ENCODE measurements at places on chromosomes 2 and 18. TPM values are rescaled to one million over a fixed set of nuclear protein-coding genes. Genes with fewer than 3 reads are reported as not detected.

The ONECUT2 gene
- under 0.01 TPM for total RNA-seq

The FIGLA gene
- not detected for total RNA-seq

The ATP6V1B1 gene
- not detected for total RNA-seq

The ZNF892 gene
- total RNA-seq = 6.5 TPM

The VPS54 gene
- total RNA-seq = 15.7 TPM

The LONRF2 gene
- not detected for total RNA-seq

The ITGA4 gene
- total RNA-seq = 5.4 TPM

The WDR54 gene
- total RNA-seq = 36.9 TPM

The SRD5A2 gene
- not detected for total RNA-seq

The CAPN14 gene
- total RNA-seq = not detected

The KCNG2 gene
- not detected for total RNA-seq

The AGXT gene
- total RNA-seq = not detected

The COX5B gene
- total RNA-seq = 203 TPM

The FOXD4L1 gene
- not detected for total RNA-seq

The PARD3B gene
- 18.1 TPM for total RNA-seq

The NEUROD1 gene
- not detected for total RNA-seq

The KIAA2012 gene
- not detected for total RNA-seq

The DSG4 gene
- total RNA-seq = not detected

The UGT1A10 gene
- total RNA-seq = not detected

The MRO gene
- not detected for total RNA-seq

The UGT1A4 gene
- not detected for total RNA-seq

The C2orf80 gene
- total RNA-seq = not detected

The CABYR gene
- total RNA-seq = 4.1 TPM

The SLC4A5 gene
- total RNA-seq = 0.65 TPM

The GNAL gene
- 1.1 TPM for total RNA-seq

The IL1RN gene
- not detected for total RNA-seq

The RAD51AP2 gene
- not detected for total RNA-seq

The GALNT1 gene
- 239 TPM for total RNA-seq

The VSNL1 gene
- not detected for total RNA-seq

The NEURL3 gene
- total RNA-seq = not detected

The UPP2 gene
- not detected for total RNA-seq

The CYS1 gene
- total RNA-seq = 0.33 TPM

The ATP6V1C2 gene
- under 0.01 TPM for total RNA-seq

The BOLL gene
- not detected for total RNA-seq

The MC2R gene
- total RNA-seq = not detected

The RAMP1 gene
- not detected for total RNA-seq

The SERPINB2 gene
- 0.65 TPM for total RNA-seq

The C2orf81 gene
- 0.19 TPM for total RNA-seq

The DNER gene
- total RNA-seq = 0.67 TPM

The CRYBA2 gene
- total RNA-seq = not detected

The ITGA6 gene
- 218 TPM for total RNA-seq

The NBEAL1 gene
- 24.5 TPM for total RNA-seq

The TLX2 gene
- total RNA-seq = not detected

The ANKRD53 gene
- 0.38 TPM for total RNA-seq

All from vein endothelial cell (primary cell).